ENCODE measurements at places on chromosomes 2 and 18.
A peak's percentile ranks its signal among the peaks of the same experiment; 100 is the strongest.

GRCh38 chr2:109188898-109189297 lies 59.9 kb downstream of the SH3RF3 start:
- no peak for DNase-seq

DNA sequence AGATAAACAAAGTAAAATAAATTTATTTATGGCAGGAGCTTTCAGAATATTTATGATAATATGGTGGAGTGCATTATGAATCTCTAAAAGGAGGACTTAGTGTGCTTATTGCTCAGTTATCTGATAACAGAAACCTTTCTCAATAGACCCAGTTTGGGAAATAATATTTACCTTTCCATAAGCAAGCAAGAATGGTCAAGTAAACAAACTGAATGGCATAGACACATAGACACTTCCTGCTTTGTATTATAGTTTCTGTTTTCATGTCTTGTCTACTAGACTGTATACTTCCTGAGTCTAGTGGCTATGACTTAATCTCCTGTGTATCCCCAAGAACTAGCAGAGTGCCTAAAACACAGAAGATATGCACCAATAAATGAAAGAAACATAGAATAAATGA lies 87.8 kb downstream of the UPP2 start:
- DNase-seq, result peak; percentile 81

- no peak for DNase-seq
These were observed 970.4 kb downstream of the EPHA4 start for GRCh38 chr2:220601674-220602073.

- DNase-seq, result no peak
These were observed 31.4 kb upstream of the PHLPP1 start for GRCh38 chr18:62683935-62684334.

GRCh38 chr2:223538920-223539440 lies 63.2 kb downstream of the SCG2 start:
- DNase-seq, result peak; percentile 97

GRCh38 chr2:135785032-135785431 lies 43.4 kb downstream of the UBXN4 start:
- no peak for DNase-seq

DNA sequence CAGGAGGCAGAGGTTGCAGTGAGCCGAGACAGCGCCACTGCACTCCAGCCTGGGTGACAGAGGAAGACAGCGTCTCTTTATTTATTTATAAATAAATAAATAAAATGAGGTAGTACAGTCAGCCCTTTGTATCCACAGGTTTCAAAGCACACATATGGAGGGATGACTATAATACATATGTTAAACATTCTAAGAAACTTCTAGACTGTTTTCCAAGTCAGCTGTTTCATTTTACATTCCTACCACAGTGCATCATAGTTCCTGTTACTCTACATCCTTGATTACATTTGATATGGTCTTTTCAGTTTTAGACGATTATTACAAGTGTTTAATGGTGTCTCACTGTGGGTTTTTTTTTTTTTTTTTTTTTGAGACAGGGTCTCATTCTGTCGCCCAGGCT lies 157.6 kb downstream of the ATAD2B start:
- no peak for DNase-seq

- DNase-seq, result no peak
These were observed 23.4 kb upstream of the TANK start for GRCh38 chr2:161136696-161137324.

DNA sequence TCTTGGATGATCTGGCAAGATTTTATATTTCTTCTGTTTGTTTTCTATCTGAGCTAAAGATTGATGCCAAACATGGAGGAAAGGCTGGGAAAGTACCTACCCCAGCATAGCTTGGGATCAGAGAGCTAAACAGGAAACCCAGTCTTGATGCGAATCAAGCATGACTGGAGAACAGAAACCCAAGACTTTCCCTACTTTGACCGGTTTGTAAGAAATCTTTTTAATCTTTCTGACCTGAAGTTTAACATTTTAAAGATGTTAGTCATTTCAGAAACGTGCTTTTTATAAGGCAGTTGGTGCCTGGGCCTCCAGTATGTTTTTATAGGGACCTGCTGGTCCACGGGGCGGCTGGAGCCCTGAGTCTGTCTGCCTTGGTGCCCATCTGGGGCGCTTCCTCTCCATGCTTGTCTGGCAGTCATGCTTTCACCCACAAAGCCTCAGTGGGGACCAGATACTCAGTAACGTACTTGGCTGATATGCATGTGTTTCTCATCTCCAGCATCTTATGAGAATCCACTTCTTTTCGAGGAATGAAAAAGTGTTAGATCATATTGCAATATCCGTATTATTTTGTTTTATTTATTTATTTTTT lies 266.5 kb downstream of the PTGR3 start:
- DNase-seq, result no peak

DNA sequence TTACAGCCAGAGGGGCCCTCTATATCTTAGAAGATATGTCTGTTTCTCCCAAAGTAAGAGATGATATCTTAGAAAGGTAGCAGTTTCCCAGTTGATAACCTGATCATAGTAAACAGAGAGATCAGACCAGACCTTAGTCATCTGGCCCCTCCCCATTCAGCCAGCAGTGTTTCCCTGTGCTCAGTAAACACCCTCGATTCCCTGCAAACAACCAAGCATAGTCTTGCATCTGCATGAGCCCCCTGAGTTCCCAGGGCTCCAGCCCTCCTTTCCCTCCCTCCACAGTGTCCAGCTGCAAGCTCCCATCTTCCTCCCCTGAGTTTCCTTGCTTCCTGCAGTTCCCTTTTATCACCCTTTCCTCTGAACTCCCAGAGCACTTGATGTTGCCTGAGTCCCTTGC lies 20.3 kb downstream of the NRP2 start:
- no peak for DNase-seq

GRCh38 chr2:7849027-7849426 lies 832.8 kb upstream of the ID2 start:
- DNase-seq, result no peak

DNA sequence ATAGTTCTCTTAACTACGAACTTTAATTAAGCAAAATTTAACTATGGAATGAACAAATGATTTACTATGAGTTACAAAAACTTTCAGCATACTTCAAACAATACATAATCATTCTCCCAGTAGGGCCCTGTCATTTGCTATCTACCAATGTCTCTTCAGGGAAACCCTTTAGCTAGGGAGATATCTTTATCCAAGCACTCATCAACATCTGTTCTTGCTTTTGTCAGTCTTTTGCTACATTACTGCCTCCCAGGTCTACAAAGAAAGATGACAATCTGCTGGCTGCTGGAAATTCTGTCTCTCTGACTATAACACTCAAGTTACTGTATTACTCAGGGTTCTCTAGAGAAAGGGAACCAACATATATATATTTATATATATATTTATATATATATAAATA lies 1626.3 kb upstream of the CELF4 start:
- no peak for DNase-seq

DNA sequence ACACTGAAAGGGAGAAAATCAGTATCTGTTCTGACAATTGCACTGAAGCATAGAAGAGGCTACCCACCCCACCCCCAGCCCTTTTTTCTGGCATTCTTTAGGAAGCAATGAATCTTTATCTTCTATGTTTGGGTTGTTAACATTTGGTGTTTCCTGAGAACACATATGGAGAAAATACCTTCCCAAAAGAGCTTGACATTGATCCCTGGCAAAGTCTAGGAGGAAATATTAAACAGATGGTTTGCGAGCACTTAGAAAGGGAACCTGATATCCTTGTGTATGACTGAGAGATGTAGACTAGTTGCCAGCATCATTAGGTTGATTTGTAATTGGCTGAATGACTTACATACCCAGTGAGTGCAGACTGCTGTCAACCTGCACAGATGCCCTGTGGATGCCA lies 42.9 kb downstream of the DOK1 start:
- DNase-seq, result no peak

GRCh38 chr2:66573416-66573815 lies 138.5 kb downstream of the MEIS1 start:
- DNase-seq, result peak; percentile 61

- no peak for DNase-seq
These were observed 38.8 kb downstream of the RRM2 start for GRCh38 chr2:10161206-10161931.

DNA sequence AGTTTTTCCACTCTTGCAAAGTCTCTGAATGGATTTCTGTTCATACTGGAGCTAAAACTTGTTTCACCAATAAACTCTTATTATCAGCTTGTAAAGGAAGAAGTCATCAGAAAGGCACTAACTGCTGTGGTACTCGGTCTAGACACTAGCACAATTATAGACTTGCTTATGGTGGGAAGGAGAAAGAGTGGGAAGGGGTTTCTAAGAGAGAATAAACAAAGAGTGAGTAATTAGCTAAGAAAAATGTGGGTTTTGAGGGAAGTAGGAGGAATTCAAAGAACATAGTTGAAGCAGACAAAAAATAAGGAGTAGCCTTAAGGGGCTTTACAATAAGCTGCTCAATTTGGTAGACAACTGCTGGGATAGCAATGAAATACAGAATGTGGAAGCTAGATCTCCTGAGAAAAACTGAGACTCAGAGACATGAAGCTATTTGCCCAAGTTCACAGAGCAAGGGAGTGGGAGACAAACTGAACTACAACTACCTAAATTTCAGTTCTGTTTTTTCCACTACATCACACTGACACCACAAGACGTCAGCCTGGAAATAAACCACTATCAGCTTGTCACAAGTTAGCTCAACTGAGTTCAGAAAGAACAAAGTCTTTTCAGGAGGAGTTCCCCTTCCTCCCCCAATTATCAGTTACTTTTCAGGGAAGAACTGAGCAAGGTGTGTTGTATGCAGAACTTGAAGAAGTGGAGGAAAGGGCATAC lies 59.7 kb downstream of the MAP4K3 start:
- no peak for DNase-seq

GRCh38 chr18:48184118-48184517 lies 225.1 kb downstream of the ZBTB7C start:
- no peak for DNase-seq

- DNase-seq, result no peak
These were observed 852.0 kb upstream of the FSHR start for GRCh38 chr2:50006327-50006726.

GRCh38 chr2:222844323-222844722 lies 16.5 kb upstream of the ACSL3 start:
- no peak for DNase-seq

- DNase-seq, result no peak
These were observed 33.3 kb downstream of the CCDC85A start for GRCh38 chr2:56217106-56217505.

DNA sequence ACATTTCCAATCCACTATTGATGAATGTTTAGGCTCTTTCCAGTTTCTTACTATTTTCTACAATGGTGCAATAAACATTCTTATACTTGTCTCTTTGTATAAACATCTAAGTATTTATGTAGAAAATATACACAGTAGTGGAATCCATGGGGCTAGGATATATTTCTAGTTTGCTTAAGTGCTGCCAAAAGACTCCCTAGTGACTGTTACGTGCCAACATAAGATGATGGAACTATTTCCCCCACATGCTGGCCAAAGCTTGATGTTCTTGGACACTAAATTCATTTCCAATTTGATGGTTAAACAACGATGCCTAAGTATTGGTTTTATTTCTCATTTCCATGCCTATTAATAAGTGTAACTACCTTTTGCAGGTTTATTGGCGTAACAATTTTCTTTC lies 378.4 kb upstream of the HNRNPA3 start:
- DNase-seq, result no peak

DNA sequence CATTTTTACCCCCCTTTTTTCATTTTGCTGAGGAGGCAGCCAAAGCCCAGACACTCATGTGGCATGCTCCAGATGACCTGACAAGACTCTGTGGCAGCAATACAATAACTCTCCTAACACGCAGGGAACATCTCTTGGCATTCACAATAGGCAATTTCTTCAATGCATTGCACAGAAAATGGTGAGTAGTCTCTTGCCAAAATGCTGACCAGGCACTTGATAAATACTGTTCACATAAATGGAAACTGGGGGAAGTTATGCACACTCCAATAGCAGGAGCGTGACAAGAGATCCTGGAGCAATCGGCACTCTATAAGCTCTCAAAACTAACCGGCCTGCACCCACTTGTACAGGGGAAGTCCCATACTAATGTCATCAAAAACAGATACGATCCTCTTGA lies 66.3 kb downstream of the NBAS start:
- DNase-seq, result no peak

DNA sequence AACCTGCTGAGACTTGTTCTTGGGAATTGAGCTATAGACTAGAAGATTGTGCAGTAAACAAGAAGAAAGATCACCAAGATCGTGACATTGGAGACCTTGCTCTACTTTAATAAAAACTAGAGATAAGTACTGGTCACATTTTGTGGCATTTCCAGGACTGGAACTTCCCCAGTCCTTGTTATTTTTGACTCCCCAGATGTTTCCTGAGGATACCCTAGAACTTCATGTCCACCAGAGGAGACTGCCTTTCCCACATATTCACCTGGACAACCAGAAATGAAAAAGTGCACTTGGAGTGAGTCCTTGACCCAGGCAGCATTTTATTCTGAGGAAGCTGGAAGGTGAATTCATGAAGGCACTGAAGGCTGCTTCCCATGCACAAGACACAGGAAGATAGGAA lies 5.7 kb downstream of the CD207 start:
- no peak for DNase-seq

GRCh38 chr2:29276151-29276550 lies 160.9 kb downstream of the CLIP4 start:
- no peak for DNase-seq

Measured in NCI-H748 treated with DMSO at 0.1 percent for 48 hours (cell line).